ENCODE measurements at places on chromosomes 13 and 19.

- DNase-seq, result no peak
Observed at GRCh38 chr13:99257291-99257690, 888 bp downstream of the GPR18 start.

GRCh38 chr13:109541081-109541480 is 245.3 kb downstream of the IRS2 start:
- DNase-seq, result no peak

DNA sequence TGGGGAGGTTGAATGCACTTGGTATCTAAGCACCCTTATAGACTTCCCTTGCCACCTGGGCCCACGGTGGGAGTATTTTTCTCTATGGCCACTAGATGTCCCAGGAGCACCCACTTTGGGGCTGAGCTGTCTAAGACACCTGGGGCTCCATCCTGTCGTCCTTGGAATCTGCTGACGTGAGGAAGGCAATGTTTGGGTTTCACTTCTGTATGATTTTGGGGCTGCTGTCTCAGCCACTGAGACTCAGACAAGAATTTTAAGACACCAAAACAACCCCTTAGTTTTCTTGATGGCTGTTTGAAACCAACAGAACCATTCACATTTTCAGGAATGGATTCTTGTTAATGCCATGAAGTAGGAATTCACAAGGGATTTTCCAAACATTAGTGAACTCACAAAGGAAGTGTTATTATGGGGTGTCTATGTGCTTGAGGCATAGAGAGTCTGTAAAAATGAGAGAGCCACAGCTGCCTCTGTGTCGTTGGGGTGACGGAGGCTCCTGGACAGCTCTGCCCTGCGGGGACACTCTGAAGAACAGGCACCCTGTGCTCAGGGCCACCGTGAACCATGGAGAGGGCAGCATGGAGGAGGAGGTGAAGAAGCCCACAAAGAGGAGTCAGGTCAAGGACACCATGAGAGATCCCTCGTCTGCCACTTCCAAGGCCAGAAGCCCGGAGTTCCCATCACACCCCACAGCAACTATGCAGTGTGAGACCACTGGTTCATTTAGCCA is 106.8 kb upstream of the SPATA13 start:
- peak; percentile 45 for DNase-seq

- DNase-seq, result no peak
Observed at GRCh38 chr13:45732916-45733315, 30.8 kb downstream of the CBY2 start.

- DNase-seq, result no peak
Observed at GRCh38 chr13:38204556-38204955, 145.1 kb upstream of the UFM1 start.

GRCh38 chr13:81395368-81395767 is 1054.4 kb upstream of the SPRY2 start:
- no peak for DNase-seq

DNA sequence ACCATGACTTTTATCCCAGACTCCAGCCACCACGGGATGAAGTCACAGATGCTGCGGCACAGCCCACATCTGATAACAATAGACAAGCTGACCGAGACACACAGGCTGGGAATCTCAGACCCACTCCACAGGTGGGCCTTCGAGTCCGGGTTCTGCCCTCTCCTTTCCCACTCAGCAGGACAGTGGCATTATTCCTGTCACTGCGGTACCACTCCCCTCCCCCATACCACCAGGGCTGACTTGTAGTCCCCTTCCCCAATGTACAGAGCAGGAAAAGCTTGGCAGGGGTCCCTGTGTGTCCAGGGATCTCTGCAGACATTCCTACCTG is 179 bp upstream of the AMER2 start:
- DNase-seq, result no peak

- peak; percentile 28 for DNase-seq
Observed at GRCh38 chr19:49150106-49150943, 4.9 kb downstream of the HRC start.

- DNase-seq, result no peak
Observed at GRCh38 chr19:40239415-40240226, 13.1 kb upstream of the CCNP start.
